ENCODE measurements at places on chromosomes 7 and 10.
A peak's percentile ranks its signal among the peaks of the same experiment; 100 is the strongest.

DNA sequence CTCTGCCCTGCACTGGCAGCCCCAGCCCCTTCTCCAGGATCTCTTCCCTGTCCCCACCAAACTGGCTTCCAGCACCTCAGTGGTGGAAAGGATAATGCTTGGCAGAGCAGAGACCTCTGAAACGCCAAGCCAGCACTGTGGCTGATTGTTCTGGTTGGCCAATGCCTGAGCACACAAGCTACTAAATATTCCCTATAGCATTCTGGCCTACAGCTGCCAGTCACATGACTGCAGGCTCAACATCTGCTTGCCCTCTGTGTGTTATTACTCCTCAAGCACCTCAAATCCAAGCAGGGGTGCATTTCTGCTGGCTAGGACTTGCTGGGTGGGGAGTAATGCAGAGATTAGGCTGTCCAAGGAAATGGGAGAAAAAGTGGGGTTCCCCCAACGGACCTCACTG, 6.1 kb downstream of the TBATA start:
- no peak for DNase-seq

- DNase-seq, result no peak
These were observed 22.3 kb downstream of the CHST15 start for GRCh38 chr10:124071141-124071540.

DNA sequence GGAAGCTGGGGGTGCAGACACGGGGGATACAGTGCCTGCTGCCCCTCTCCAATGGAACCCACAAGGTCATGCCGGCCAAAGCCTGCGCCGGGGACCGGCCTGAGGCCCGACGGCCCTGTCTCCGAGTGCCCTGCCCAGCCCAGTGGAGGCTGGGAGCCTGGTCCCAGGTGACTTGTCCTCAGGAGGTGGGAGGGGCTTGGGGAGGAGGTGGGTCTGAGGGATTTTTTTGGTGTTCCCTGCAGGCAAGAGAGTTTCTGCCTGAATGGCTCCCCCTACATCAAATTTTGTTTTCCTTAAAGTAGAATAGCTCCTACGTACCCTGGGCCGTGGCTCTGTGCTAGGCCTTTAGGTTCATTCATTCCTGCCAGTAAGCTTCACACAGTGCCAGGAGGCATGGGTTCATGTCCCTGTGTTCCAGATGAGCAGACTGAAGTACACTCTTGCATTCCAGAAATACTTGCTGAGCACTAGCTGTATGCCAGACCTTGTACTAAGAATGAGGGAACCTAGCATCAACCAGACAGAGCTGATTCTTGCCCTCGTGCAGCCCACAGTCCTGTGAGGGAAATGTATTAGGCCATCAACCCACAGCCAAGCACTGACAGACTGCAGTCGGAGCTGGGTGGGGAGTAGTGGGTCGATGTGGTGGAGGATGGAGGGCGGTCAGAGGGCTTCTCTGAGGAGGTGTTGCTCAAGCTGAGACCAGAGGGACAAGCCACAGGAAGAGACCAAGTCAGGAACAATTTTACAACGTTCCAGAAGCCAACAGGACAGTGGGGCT, 31.1 kb downstream of the TBATA start:
- no peak for DNase-seq

DNA sequence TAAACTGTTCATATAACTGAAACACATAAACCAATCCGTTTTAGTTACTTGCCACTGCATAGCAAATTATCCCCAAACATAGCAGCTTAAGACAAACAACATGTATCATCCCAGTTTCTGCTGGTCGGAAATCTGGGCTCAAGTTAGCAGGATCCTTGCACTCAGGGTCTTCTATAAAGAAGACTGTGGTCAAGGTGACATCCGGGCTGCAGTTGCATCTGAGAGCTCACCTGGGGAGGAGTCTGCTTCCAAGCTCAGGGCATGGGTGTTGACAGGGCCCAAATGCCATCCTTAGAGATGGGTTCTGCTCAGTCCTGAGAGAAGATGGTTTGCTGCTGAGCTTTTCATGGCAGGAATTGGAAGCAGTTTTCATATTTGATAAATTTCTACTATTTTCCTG, 431.2 kb downstream of the PAXIP1 start:
- no peak for DNase-seq

DNA sequence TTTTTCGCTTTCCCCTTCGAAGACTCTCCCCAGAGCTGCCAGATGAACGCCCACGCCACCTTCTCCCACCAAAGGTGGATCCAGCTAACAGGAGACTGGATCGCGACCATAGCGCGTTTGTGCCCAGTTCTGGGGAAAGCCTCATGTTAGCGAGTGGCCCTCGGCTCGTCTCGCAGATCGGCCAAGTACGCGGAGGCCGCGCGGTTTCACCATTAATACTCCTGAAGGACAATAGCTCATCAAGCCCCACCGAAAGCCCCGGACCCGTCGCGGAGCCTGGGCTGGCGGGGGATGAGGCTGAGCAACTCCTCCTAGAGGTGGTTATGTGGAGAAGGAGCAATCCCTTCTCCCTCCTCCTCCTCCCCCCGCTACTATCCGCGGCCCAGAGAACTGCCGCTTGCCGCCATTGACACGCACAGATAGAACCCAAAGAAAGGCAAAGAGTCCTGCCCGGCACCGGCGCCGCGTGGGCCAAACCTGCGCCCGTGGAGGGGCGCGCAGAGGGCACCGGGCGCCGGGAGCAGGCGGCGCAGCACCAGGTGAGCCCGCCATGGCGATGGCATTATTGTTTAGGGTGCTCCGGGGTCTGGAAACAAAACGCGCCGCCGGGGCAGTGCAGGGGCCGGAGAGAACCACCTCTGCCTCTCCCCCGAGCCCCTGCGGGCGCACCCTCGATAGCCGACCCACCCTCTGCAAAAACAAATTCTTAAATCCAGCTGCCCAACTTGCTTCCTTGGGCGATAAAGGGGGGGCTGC, at the start of gene MACROH2A2:
Gene MACROH2A2 (plus strand): TSS at position 385 of the 756 bp plus-strand sequence. CDS start 22,813 bp downstream, outside the sequence.
- DNase-seq, result no peak

DNA sequence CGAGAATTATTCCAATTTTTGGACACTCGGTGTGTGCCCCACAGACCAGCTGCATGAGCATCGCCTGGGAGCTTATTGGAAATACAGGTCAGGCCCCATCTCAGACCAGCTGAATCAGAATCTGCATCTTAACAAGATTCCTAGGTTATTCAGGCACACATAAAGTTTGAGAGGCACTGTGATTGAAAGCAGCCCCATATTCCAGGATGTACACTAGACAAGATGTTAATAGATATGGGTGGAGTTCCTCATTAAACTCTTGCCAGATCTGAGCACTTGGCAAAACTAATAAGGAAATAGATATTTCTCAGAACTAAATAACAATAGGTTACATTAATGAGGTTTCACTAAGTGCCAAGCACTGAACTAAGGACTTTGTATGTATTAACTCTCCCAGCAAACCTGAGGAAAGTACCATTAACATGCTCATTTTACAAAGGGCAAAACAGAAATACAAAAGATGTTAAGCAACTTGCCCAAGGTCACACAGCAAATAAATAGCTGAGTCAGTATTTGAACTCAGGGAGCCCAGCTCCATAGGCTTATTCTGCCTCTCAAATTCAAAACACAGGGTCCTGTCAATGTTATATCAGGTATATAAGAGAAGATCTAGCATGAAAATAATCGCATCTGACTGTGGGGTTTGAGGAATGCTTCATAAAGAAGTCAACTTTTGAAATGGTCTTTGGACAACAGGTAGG, 29.9 kb downstream of the PPP1R3C start:
- DNase-seq, result no peak

DNA sequence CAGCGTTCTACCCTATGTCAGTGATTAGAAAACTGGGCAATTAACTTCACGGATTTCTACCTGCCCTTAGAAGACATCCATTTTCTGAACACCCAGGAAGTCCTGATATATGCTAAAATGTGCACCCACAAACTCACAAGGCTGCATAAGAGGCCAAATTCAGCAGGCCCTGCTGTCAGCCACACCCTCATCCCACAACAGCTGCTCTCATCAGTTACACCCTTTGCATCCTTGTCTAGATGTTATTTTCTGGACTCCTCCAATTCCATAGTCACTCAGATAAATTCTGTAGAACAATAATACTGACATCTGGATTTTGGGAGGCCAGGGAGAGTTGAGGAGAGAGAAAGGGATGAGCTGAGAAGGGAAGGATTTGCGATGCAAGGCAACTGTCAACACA, 208.9 kb downstream of the TAX1BP1 start:
- no peak for DNase-seq

GRCh38 chr7:95766657-95767056, 5.7 kb upstream of the DYNC1I1 start:
- DNase-seq, result no peak

- no peak for DNase-seq
These were observed 78.9 kb downstream of the SRI start for GRCh38 chr7:88140947-88141346.

DNA sequence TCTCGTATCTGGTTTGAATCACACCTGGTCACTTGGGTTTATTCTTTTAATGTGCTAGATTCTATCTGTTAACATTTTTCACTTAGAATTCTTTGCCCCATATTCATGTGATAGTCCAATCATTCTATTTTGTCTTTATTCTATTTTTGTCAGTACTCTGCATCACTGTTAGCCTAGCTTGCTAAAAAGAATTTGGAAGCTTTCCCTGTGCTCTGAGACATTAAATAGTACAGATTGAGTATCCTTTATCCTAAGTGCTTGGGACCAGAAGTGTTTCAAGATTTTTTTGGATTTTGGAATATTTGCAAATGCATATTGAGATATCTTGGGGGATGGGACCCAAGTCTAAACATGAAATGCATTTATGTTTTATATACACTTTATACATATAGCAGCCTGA, 51.0 kb downstream of the RALA start:
- DNase-seq, result no peak

DNA sequence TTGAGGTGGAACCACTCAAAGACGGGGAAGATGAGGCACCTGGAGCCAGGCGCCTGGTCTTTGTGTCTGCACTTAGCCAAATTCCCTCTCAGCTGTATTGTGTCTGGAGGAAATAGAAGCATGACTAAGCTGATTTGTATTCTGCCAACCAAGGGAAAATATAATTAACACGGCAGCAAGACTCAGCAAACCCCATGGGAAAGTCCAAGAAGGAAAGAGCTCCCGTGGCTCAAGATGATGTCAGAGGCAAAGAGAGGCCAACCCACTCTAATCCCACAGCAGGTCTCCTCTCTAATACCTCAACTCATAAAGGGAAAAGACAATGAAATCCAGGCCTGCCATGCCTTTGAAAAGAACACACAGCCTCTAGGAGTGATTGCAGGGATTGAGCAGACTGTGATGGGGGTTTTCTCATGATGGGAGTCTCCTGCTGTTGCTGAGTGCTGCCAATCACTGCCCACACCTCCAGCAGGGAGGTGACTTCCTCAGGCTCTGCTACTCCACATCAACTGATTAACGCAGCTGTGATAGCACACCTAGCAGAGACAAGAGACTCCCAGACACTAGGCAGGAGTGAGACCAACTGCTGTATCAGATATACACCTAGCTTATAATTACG, 255.5 kb upstream of the C7orf33 start:
- DNase-seq, result no peak

DNA sequence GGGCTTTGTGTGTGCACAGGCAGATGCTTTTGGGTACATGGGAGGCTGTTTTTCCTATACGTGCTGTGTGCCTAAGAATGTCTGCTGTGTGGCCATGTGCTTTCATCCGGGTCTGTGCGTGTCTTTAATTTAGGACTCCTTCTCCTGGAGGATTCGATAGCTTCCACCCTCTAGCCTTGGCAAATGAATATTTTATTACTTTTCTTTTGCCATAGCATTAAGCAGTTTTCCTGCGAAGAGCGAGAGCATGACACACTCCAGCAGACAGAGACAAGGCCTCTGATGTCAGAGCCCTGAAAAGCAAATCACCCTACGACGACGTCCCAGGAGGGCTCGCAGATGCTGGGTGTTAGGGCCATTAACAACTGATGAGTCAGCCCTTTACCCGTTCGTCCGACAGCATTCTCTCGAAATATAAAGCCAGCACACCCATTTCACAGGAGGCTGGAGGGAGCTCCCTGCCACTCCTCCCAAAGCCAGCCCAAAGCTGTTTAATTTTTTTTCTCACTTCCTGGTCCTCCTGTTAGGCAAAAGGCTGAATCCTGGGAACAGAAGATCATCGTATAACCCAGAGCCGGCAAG, 311.3 kb upstream of the ZMIZ1 start:
- DNase-seq, result peak; percentile 89

DNA sequence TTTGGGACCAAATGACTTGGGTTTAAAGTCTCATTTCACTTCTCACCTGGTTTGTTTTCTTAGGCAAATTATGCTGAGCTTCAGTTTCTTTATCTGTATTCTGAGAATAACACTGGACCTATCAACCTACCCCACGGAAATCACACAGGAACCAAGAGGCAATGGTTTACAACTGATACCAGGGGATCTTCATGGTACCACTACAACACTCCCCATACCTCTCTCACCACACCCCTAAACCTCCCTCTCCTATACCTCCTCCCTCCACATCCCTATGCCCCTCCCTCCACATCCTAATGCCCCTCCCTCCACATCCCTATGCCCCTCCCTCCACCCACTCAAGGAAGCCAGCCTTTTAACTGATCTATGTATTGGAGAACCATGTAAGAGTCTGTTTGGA, 9.9 kb downstream of the FAM204A start:
- DNase-seq, result no peak

GRCh38 chr10:86840498-86840897, 84.1 kb downstream of the BMPR1A start:
- no peak for DNase-seq

- no peak for DNase-seq
These were observed 189.3 kb upstream of the LYZL2 start for GRCh38 chr10:30818854-30819253.

DNA sequence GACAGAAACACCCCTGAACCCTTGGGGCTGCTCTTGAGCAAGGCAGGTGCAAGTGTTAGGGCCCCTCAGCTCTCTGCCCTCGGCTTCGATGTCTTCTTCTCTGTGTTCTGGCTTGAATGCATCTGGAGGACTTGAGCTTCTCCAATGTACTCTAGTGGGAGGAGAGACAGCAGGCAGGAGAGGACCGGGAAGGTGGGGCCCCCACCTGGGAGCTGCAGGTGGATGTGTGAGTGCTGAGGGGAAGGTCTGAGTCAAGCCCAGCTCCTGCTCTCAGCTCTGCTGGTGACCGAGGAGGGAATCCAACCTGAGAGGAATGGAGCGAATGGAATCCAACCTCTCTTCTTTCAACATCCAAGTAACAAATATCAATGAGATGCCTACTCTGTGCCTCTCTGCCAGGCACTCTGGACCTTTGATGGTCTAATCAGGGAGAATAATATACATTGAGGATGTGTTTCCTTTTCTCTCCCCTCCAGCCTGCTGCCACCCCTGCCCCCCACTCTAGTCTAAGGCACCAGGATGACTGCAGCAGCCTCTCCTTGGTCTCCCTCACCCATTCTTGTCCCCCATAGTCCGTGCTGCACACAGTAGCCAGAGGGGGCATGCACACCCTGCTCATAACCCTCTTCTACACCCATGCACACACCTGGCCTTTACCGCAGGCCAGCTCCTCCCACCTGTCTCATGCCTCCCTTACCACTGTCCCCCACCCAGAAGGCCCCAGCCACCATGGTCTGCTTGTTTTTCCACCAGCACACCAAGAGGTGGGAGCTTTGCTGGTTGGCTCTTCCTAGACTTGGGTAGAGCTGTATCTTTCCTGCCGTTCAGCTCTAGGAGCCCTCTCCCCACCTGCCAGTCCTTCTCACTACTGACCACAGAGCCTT, 13.6 kb downstream of the TBATA start:
- DNase-seq, result no peak

- no peak for DNase-seq
These were observed 15.1 kb downstream of the TMEM60 start for GRCh38 chr7:77783111-77783510.

All from H54 (cell line).